RWPE1 (cell line): ENCODE measurements at places on chromosomes 3 and 15.
A peak's percentile ranks its signal among the peaks of the same experiment; 100 is the strongest.

GRCh38 chr3:196399485-196399945, 32.7 kb downstream of the UBXN7 start:
- DNase-seq: peak; percentile 49

GRCh38 chr3:133330065-133330464, 69.8 kb upstream of the BFSP2 start:
- DNase-seq: no peak

DNA sequence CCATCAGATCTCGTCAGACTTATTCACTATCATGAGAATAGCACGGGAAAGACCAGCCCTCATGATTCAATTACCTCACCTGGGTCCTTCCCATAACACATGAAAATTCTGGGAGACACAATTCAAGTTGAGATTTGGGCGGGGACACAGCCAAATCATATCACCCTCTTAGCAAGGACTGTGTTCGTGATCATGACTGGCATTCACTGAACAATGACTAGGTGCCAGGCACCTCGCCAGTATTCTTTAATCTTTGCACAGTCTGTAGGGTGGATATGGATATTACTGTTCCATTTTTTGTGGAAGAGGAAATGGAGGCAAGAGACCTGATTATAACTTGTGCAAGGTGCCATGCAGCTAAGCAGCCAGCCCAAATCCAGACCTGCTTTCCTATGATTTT, 77.5 kb downstream of the IGF1R start:
- DNase-seq: no peak

DNA sequence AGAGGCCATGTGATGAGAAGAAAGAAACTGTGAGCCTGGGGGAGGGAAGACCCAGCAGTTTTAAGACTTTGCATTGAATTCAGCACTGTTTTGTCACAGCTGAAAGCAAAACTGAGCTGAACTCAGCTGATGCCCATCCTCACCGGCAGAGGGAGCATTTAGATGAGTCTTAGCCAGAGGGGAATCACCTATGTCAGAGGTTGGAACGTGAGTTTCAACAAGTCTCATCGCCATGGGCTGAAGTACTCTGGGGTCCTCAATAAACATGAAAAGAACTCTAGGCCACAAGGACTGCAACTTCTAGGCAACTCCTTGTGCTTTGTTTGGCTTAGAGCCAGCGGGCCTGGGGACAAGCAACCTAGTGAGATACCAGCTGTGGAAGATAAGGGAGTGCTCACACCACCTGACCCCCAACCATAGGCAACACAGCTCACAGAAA, 324.5 kb downstream of the TBL1XR1 start:
- DNase-seq: peak; percentile 34

- no peak for DNase-seq
These were observed 183.5 kb downstream of the TJP1 start for GRCh38 chr15:29638781-29639180.

GRCh38 chr3:10703875-10704274, 112.2 kb upstream of the SLC6A11 start:
- DNase-seq: no peak

- DNase-seq: no peak
These were observed 48.2 kb downstream of the ANXA2 start for GRCh38 chr15:60349589-60349988.

- no peak for DNase-seq
These were observed 92.0 kb downstream of the SYNPR start for GRCh38 chr3:63370094-63370493.

- DNase-seq: no peak
These were observed 92.4 kb downstream of the MEGF11 start for GRCh38 chr15:66161108-66161507.

GRCh38 chr3:145355206-145355605, 805.8 kb downstream of the PLOD2 start:
- DNase-seq: no peak

DNA sequence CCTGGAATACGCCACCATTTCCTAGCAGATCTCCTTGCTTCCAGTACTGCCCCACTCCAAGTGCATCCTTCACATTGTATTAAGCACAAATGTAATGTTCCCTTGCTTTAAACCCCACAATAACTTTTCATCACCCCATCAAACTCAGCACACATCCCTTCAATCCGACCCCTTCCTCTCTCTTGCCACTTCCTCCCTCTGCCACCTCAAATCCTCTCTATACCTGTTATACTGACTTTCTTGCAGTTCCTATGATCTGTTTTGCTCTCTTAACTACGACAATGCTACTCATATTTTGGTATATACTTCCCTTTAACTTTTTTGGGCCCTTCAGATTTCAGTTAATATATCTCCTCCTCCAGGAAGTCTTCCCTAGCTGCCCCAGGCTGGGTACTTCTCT, 14.1 kb downstream of the PARL start:
- DNase-seq: no peak

DNA sequence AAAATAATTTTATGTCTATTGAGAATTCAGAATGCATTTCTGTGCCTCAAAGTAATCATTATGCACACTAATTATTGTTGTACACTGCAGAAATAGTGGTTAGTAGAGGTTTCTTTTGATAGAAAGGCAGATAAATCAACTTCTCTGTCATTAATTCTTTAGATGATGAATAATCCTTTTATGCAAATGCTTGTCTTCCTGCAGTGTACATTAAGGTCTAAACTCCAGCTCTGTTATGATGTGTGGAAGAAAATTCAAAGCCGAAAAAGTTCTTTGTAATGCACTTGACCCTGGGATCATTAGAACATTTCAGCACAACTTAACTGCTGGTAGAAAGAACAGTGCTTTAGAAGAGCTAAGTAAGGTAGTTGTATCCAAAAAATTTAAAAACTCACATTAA, 353.0 kb downstream of the NLGN1 start:
- no peak for DNase-seq

DNA sequence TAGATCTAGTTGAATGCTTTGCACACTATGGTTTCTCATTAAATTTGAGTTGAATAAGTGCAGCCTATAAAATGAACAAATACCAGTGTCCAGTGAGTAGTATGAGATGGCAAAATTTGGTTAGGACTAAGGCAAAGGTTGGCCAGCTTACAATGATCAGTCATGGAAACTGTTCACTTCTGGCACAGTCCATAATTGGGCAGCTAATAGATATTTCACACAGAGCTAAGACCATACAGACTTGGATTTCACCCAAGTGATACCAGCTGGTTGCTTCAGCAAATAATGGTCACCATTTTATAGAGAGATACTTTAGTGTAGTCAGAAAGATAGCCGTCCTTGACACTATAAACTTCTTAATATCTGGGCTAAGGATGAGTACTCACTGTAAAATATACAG, 15.7 kb downstream of the GAP43 start:
- DNase-seq: no peak

GRCh38 chr3:138468886-138469285, 34.5 kb downstream of the ESYT3 start:
- DNase-seq: no peak

- no peak for DNase-seq
These were observed 39.0 kb upstream of the THRB start for GRCh38 chr3:24533561-24534193.

- DNase-seq: no peak
These were observed 205.9 kb downstream of the GABRG3 start for GRCh38 chr15:27176785-27177406.

GRCh38 chr15:92091155-92091734, 237.7 kb downstream of the SLCO3A1 start:
- DNase-seq: peak; percentile 31

DNA sequence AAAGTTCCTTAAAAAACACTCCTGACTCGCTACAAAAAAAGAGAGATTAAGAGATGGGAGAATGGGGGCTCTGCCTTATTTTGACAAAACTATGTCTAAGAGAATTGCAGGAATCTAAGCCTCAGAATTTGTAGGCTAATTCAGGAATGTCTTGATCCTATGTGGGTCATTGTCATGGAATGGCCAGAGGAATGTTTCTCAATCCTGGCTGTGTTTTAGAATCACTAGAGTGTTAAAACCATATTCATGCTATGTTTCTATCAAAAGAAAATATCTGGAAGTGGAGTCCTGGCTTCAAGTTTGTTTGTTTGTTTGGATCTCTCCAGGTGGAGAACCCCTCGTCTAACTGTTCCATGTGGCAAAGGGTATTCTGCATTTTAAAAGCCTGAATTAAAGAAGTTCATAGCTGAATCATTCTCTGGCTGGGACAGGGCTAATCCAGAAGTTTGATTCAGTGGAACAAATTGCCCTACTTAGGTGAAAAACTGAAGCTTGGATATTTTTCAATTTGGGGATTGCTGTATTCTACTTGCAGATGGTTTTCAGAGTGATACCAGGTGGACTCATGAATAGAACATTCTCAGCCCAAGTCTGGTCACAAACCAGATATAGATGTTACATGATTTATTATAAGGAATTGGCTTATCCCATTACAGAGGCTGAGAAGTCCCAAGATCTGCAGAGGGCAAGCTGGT, 28.2 kb downstream of the GJD2 start:
- DNase-seq: no peak

GRCh38 chr15:41666353-41666920, 6.2 kb downstream of the MGA start:
- DNase-seq: peak; percentile 22

DNA sequence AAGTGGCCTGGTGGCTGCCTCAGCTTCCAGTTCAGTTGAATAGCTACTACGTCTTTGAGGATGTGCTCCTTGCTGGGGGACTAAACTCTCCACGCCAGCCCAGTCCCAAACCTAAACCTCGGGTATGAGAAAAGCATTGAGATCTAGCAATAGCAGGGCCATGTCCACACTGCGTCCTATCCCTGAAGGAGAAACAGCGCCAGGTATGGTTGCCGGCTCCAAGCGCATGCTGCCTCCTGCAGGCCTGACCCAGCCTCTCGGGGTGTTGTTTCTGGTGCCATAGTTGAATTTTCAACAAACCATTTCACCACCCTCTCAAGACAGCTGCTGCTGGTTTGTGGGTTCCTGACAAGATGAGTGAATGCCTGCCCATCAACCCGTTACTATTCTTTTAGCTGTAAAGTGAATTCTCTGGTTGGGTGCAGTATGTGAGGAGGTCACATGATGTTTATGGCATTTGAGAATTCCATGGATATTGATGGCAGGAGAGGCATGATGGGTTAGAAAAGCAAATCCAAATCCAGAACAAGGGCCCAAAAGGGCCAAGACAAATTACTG, 13.0 kb upstream of the SLC28A1 start:
- DNase-seq: no peak

DNA sequence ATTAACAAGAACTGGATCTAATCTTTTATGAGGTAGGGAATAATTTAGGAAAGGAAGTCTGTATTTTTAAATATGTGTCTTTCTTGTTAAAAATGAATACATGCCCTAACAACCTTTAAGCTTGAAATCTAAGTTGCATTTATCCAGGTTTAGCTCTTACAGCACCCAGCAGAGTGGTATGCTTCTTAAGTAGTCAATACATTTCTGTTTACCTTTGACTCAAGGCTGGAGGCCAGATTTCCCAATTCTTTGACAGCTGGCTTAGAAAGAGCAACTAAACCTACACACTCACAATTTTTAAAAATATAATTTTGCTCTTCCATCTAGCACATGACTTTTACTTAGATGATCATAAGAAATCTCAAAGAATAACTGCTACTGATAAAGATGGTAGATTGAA, 148.9 kb downstream of the DPH6 start:
- no peak for DNase-seq

DNA sequence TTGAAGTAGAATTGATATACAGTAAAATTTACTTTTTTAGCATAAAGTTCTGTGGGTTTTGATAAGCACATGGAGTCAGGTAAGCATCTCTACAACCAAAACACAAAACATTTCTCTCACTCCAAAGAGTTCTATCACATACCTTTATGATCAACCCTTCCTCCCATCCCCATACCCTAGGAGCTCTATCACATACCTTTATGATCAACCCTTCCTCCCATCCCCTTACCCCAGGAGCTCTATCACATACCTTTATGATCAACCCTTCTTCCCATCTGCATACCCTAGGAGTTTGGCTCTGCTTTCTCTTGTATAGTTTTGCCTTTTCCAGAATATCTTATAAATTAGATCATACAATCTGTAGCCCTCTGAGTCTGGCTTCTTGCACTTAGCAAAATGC, 315.1 kb downstream of the ROBO2 start:
- DNase-seq: no peak

- DNase-seq: no peak
These were observed 49.4 kb upstream of the RPL32 start for GRCh38 chr3:12890610-12891390.

DNA sequence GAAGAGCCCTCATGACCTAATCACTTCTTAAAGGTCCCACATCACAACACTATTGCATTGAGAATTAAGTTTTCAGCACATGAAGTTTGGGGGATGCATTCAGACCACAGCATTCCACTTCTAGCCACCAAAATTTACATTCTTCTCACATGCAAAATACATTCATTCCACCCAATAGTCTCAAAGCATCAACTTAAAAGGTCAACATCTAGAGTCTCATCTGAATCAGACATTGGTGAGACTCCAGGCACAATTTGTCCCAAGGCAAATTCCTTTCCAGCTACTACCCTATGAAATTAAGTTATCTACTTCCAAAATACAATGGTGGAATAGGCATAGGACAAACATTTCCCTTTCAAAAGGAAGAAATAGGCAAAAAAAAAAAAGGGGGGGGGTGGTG, 64.9 kb downstream of the PLSCR2 start:
- no peak for DNase-seq

DNA sequence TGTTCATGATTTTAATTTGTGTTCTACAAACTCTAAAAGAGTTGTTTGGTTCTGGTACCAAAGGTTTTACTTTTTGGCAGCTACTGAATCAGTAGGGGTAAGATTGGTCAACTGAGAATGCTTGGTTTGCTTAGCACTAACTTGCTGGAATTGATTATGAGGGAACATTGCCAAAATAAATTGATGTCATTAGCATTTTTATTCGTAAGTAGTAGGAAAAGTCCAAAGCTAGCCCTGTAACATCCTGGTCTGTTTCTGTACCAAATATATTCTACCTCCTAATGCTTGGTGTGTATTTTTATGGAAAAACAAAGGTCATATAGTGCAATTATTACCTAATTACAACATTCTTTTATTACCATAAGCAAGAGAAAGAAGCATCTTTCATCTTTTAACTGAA, 35.9 kb upstream of the KPNA4 start:
- no peak for DNase-seq

- no peak for DNase-seq
These were observed 5.6 kb upstream of the FOXP1 start for GRCh38 chr3:71589132-71589531.

DNA sequence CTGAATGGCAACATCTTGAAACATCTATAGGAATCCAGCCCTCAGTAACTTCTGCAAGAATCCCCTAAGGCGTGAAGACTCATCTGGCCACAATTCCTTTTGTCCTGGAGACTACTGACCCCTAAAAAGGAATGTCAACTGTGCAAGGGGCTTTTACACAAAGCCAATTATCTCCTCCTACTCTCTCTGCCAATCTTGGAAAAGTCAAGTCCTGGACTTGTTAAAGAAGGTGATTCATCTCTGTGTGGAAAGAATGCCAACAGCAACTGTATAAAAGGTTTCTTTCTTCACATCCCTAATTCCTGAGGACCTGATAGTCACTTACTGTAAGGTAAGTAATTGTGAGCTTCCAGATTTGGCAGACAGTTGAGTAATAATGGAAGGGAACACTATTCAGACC, 22.3 kb downstream of the THRB start:
- DNase-seq: peak; percentile 46

GRCh38 chr3:46538803-46539442, 27.2 kb downstream of the LRRC2 start:
- DNase-seq: no peak
